HuH-7 (cell line): ENCODE measurements at places on chromosomes 6 and 20.

GRCh38 chr6:71452697-71453370 lies 164.2 kb downstream of the OGFRL1 start:
- DNase-seq: no peak

DNA sequence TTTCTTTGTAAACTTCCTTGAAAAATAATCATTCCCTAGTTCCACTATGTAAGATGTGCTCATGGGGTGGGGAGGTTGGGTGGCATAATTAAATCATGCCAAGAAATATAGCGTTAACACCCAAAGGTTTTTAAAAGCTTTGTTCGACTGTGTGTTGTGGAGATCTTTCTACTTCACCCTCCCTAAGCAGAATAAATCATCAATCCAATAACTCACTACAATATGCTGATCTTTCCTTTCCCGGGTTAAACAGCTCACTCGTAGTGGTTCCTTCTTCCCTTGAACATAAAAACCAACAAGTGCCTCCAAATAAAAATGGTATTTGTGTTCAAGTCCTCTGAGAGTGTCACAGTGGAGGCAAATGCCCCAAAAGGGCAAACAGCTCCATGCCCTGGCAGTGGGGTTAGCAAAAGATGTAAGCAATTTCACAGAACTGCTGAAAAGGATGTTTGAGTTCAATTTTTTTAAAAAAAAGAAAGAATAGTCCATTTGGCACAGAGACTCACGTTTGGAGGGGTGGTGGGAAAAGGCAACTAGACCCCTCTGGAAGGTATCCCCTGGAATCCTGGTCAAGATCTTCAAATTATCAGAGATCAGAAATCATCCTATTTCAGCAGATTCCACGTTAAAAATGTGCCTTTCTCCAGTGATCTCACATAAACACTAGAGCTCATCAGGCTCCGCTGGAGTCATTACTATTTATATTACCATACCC lies 99.1 kb downstream of the TFAP2A start:
- no peak for DNase-seq

- DNase-seq: no peak
Measured at GRCh38 chr20:57408536-57409233, 17.5 kb downstream of the RBM38 start.

- no peak for DNase-seq
Measured at GRCh38 chr6:29483186-29483585, 4.6 kb downstream of the MAS1L start.

GRCh38 chr6:80133020-80133419 lies 26.5 kb downstream of the BCKDHB start:
- DNase-seq: peak; percentile 20

DNA sequence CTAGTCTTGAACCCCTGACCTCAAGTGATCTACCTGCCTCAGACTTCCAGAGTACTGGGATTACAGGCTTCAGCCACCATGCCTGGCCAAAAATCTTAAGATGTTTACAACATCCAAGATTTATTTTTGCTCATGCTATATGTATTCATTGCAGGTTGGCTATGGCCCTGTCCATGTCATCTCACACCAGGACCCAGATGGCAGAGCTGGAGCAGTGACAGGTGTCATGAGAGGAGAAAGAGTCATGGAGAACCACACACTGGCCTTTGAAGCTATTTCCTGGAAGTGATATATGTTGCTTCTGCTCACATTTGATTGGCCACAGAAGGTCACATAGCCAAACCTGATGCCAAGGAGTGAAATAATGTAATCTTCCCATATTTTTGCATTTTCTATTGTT lies 13.8 kb upstream of the DDR1 start:
- DNase-seq: no peak

- no peak for DNase-seq
Measured at GRCh38 chr6:30463651-30464618, 25.4 kb upstream of the HLA-E start.
